Fibroblast of skin of left quadriceps (primary cell): ENCODE measurements at places on chromosomes 4 and X.

DNA sequence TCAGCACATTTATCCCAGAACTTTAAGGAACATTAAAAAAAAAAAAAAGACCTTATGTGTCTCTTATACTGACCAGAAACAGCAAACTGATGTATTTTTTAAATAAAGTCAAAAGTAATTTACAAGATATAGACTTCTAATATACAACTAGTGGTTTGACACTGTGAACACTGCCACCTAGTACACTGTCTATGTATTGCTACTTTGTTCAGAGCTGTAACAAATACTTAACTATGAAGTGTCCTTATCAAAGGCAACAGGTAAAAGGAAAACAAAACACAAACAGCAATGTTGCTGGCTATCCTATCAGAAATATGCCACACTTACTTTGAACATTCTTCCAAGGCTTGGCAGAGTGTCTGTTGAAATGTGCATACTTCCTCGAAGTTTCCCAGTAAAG lies 60.4 kb downstream of the CD40LG start:
- no peak for DNase-seq

GRCh38 chr4:167176723-167177367 lies 57.4 kb downstream of the SPOCK3 start:
- no peak for DNase-seq

- DNase-seq: no peak
Measured at GRCh38 chrX:115038406-115038805, 21.0 kb upstream of the IL13RA2 start.

GRCh38 chrX:111504941-111505340 lies 6.5 kb upstream of the SERTM2 start:
- no peak for DNase-seq

DNA sequence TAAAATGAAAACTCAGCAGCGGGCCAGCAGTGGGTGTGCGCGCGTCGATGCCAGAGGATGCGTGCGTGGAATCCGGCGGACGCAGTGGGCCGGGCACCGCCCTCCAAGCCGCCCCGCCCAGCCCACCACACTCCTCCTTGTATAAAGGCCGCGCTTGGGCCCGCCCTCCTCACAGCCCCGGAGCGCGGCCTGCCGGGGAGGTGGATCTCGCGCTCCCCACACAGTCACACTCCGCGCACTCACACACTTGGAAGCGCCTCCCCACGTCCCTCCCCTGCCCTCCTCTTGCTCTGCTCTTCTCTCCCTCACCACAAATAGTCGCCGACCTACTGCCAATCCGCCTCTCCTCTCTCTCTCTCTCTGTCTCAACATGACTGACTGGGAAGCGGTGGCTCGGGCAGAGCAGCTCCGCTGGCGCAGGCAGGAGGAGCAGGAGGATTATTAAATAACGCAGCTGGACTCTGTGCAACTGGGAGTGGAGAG lies at the start of gene CCSER1:
TSS of gene CCSER1 (plus strand) at position 172 of the 483 bp plus-strand sequence.
- DNase-seq: peak; percentile 0

GRCh38 chrX:119745283-119745848 lies 13.0 kb upstream of the SOWAHD start:
- DNase-seq: no peak

- no peak for DNase-seq
Measured at GRCh38 chrX:14235004-14235403, 205.3 kb upstream of the GEMIN8 start.

DNA sequence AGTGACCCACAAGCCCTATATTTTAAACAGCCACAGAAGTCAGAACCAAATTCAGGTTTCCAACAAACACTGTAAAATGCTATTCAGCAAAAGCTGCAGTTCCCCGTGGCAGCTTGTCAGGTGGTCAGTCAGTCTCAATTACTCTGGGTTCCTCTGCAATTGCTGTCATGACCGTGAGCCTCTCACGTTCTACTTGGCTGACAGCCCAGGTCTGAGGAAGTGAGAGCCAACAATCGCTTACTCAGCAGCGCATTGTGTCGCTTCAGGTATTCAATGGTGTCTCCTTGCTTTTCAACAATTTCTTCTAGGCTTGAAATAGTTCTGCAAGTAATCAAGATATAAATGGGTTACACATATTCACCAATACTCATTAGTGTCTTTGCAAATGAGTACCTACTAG lies 25.8 kb downstream of the TRIM75 start:
- DNase-seq: peak; percentile 2

DNA sequence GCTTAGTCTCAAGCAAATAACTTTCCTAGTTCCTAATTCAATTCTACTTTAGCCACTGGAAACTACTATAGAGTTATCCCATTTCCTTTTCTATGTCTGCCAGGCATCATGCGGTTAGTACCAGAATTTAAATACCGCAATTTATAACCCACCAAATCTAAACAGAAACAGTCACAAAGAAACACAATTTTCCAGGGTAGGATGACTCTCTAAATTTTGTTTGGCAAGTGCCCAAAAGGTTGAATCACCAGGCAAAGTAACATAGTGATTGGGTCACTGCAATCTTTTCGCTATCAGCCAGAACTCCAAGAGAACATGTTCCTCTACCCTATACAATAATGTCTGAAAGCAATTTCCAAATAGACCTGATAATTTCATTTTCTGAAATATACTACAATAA lies 240.2 kb upstream of the GRIA3 start:
- no peak for DNase-seq

DNA sequence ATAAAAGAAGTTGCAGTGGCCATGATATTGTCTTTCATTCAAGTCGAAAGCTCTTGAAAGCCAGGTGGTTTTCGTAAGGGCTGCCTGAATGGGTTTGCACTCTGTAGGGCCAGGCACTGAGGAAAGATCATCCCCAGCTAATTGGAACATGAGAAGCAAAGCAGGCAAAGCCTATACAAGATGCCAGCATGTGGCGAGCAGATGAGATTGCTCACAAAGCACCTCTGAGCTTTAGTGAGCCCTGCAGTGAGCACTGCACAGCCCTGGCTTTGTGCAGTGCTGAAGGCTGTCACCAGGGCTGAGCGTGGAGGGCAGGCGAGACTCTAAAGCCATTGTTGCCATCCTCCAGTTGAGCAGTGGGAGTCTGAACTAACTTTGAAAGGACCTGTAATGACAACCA lies 53.8 kb downstream of the HADH start:
- peak; percentile 18 for DNase-seq

DNA sequence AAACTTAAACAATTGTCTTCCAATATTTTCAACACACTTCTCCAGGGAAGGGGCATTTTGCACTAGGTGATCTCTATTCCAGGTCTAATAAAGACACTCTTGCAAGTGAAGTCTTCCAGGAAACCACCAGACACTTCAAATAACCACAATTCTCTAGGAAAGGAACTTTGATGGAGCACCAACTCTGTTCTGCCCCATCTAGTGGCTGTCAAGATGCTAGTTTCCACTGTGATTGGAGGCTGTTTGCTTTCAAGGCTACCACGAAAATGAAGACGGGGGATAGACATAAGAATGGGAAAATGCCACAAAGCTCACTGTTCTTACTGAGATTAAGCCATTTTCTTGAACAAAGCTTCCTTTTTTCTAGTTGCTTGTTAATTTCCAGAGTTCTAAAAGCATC lies 100.6 kb upstream of the F9 start:
- DNase-seq: no peak

GRCh38 chrX:124829930-124830329 lies 483.6 kb downstream of the SH2D1A start:
- no peak for DNase-seq

- no peak for DNase-seq
Measured at GRCh38 chr4:166252487-166253402, 379.7 kb downstream of the TLL1 start.

DNA sequence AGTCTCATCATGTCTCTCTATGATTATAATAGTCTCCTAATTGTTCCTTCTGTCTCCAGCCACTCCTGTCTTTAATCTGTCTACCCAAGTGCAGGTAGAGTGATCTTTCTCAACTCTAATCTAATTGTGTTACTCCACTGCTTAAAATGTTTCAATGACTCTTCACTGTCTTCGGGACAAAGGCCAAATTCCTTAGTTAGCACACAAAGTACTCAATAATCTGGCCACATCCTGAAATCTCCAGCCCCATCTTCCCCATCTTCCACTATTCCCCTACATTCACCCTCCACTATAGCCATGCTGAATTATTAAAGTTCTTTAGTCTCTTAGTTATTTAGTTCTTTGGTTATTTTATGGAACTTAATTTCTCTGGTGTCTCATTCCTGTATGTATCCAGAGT lies 353.3 kb downstream of the OPHN1 start:
- no peak for DNase-seq

DNA sequence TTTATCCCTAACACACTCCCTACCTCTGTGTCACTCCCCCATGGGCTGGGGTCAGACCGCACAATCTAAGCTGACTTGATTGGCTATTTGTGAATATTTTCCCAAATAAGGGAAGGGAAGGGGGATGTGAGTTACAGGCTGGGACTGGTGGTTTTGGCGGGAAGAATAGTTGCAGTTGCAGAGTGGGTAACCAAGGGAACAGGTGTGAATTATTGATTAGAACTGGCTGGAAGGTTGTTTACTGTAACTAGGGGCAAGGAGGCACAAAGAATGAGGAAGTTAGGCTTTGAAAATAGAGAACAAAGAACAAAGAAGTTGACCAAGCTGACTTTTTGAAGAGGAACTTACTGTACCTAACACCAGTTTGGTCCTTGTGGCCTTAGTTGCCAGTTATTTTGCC lies 88.0 kb upstream of the XAGE2 start:
- no peak for DNase-seq

DNA sequence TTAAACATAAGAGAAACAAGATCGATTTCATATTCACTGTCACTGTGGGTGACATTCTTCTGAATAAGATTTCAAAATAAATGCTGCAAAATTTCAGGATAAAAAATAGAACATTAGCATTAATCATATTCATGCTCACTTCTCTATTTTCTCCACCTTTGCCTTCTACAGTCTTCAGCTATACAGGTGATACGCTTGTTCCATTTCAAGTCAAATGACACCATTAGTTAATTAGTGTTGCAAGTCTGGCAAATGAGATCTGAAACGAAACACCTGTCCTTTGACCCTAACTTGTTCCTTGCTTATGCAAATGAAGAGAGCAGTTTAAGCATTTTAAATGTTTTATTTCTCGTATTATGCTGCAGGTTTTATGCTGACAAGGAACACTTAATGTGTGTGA lies 667.5 kb upstream of the MAGEB2 start:
- no peak for DNase-seq

DNA sequence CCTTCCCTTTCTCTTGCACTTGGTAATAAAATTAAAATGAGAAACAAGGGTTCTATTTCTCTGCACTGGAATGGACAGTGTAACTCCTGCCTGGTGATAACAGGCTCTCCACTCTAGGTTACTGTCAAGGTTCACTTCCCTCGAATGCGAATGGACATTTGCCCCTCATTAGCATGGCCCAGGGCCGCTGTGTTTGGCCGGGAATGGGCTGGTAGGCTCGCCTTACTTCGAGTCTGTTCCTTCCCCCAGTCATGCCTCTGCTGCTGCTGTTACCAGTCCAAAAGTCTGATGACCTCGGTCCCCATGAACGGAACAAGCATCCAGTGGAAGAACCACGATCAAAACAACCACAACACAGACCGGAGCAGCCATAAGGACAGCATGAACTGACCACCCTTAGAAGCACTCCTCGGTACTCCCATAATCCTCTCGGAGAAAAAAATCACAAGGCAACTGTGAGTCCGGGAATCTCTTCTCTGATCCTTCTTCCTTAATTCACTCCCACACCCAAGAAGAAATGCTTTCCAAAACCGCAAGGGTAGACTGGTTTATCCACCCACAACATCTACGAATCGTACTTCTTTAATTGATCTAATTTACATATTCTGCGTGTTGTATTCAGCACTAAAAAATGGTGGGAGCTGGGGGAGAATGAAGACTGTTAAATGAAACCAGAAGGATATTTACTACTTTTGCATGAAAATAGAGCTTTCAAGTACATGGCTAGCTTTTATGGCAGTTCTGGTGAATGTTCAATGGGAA lies 61.5 kb downstream of the EDNRA start:
- no peak for DNase-seq
